NCI-H2081 treated with DMSO at 0.1 percent for 48 hours (cell line): ENCODE measurements at places on chromosomes 16 and 17.

DNA sequence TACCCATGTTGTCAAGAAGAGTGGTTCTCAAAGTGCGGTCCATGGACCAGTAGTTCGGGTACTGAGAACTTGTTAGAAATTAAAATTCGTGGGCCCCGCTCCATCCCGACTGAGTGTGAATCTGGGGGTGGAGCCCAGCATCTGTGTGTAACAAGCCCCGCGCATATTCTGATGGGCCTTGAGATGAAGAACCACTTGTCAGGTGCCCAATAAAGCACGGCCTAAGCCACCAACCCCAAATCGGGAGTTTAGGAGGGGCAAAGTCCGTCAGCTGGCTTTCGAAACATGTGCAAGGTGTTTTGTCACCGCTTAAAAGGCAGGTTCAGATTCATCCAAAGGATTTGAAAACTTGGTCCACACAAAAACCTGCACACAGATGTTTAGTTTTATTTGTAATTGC lies 29.5 kb downstream of the PSMD12 start:
- no peak for DNase-seq

DNA sequence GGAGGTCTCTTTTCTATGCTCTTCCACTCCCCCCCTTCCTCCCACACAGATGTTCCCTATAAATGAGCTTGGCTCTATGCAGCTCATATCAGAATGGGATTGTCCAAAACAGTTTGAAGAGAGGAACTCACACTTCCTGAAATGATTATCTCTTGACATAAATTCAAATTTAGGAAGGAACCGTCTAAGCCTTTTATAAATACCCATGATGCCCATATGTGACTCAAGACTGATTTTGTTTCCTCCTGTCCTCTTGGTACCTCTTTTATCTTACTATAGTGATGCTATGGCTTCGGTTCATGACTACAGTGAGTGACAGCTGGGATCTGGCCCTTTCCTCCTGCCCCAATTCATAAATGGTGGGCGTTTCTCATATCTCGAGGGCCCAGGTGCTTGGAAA lies 16.6 kb upstream of the TERF2 start:
- DNase-seq: no peak

GRCh38 chr16:68126395-68126794 lies 41.2 kb downstream of the NFATC3 start:
- DNase-seq: no peak

- no peak for DNase-seq
These were observed 114.8 kb downstream of the C16orf95 start for GRCh38 chr16:87202346-87202745.

DNA sequence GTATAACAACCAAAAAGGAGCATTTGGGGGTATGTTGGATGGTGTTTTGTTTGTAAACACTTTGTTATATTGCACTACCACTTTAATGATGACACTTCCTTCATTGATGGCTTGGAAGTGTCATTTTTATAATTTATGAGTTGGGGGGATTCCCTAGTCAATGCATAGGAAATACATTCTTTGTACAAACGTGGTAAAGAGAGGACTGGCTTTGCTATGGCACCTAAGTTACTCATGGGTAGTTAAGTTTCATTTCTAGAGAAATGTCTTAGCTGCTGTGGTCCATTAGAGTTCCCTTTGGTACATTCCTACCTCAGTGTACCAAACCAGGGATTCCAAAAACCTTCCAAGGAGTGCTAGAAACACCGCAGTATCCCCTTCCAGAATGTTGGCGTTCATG lies 63.7 kb upstream of the CMIP start:
- DNase-seq: no peak

GRCh38 chr17:58436245-58436644 lies 18.9 kb upstream of the RNF43 start:
- no peak for DNase-seq
